ENCODE measurements at places on chromosomes 2 and 18. TPM values are rescaled to one million over a fixed set of nuclear protein-coding genes. Genes with fewer than 3 reads are reported as not detected.

SMYD1 gene
- polyA plus RNA-seq: not detected

CD8A gene
- polyA plus RNA-seq: 0.62 TPM

PKP4 gene
- 81.1 TPM for polyA plus RNA-seq

IL1R1 gene
- 115 TPM for polyA plus RNA-seq

DOK6 gene
- polyA plus RNA-seq: 13.3 TPM

SATB2 gene
- polyA plus RNA-seq: 3.1 TPM

ANKRD30BL gene
- 0.52 TPM for polyA plus RNA-seq

RAB31 gene
- 40.6 TPM for polyA plus RNA-seq

GPR35 gene
- 2.7 TPM for polyA plus RNA-seq

ATP8B1 gene
- 16.0 TPM for polyA plus RNA-seq

DES gene
- polyA plus RNA-seq: 32.6 TPM

EML4 gene
- 104 TPM for polyA plus RNA-seq

LIMS4 gene
- 1.2 TPM for polyA plus RNA-seq

CFAP65 gene
- 4.5 TPM for polyA plus RNA-seq

IL1F10 gene
- polyA plus RNA-seq: not detected

WDPCP gene
- polyA plus RNA-seq: 14.6 TPM

CXCR4 gene
- polyA plus RNA-seq: 46.6 TPM

KCNJ3 gene
- polyA plus RNA-seq: 0.30 TPM

SFTPB gene
- 404 TPM for polyA plus RNA-seq

DNAJC5G gene
- 0.53 TPM for polyA plus RNA-seq

RND3 gene
- polyA plus RNA-seq: 117 TPM

AGXT gene
- polyA plus RNA-seq: 0.18 TPM

ESCO1 gene
- 17.0 TPM for polyA plus RNA-seq

MAL gene
- polyA plus RNA-seq: 2.4 TPM

SRD5A2 gene
- 0.05 TPM for polyA plus RNA-seq

Measured in right lung (tissue), 10 donors.